ENCODE measurements at places on chromosomes 3 and 15.

- H3K4me1 ChIP-seq, result no peaks in the 10 kb centered on the region
- H3K27ac ChIP-seq, result no peak overlapping the region
- no peak overlapping the region for H3K4me3 ChIP-seq
- H3K27me3 ChIP-seq, result no peaks in the 10 kb centered on the region
- H3K36me3 ChIP-seq, result no peaks in the 10 kb centered on the region
Measured at GRCh38 chr3:77815467-77815866, 775.6 kb downstream of the ROBO2 start.

GRCh38 chr3:123632161-123632655 is 47.4 kb upstream of the HACD2 start:
- no peak overlapping the region for H3K27ac ChIP-seq
- no peak for DNase-seq
- no peaks in the 10 kb centered on the region for H3K36me3 ChIP-seq
- no peak overlapping the region for H3K4me3 ChIP-seq
- no peaks in the 10 kb centered on the region for H3K27me3 ChIP-seq
- H3K4me1 ChIP-seq, result peaks cover 2% of the 10 kb centered on the region

- no peak overlapping the region for H3K4me3 ChIP-seq
- H3K27ac ChIP-seq, result no peak overlapping the region
- no peaks in the 10 kb centered on the region for H3K27me3 ChIP-seq
- no peaks in the 10 kb centered on the region for H3K4me1 ChIP-seq
- no peaks in the 10 kb centered on the region for H3K36me3 ChIP-seq
- DNase-seq, result no peak
Measured at GRCh38 chr3:20013396-20013795, 1.3 kb upstream of the PP2D1 start.

GRCh38 chr15:87489456-87489855 is 767.1 kb downstream of the NTRK3 start:
- no peaks in the 10 kb centered on the region for H3K4me1 ChIP-seq
- no peaks in the 10 kb centered on the region for H3K27me3 ChIP-seq
- H3K27ac ChIP-seq, result no peak overlapping the region

GRCh38 chr3:46947981-46948791 is 28.4 kb downstream of the CCDC12 start:
- H3K4me1 ChIP-seq, result peaks cover 89% of the 10 kb centered on the region
- H3K4me3 ChIP-seq, result peak overlapping the region; percentile 62
- H3K27me3 ChIP-seq, result no peaks in the 10 kb centered on the region
- H3K36me3 ChIP-seq, result peaks cover 42% of the 10 kb centered on the region

GRCh38 chr3:132273036-132273435 is 44.2 kb upstream of the ACP3 start:
- no peaks in the 10 kb centered on the region for H3K4me1 ChIP-seq
- no peaks in the 10 kb centered on the region for H3K27me3 ChIP-seq
- H3K4me3 ChIP-seq, result no peak overlapping the region
- H3K36me3 ChIP-seq, result no peaks in the 10 kb centered on the region
- H3K27ac ChIP-seq, result no peak overlapping the region

- no peaks in the 10 kb centered on the region for H3K4me1 ChIP-seq
- H3K36me3 ChIP-seq, result no peaks in the 10 kb centered on the region
- DNase-seq, result peak; percentile 27
- H3K27ac ChIP-seq, result no peak overlapping the region
- no peak overlapping the region for H3K4me3 ChIP-seq
- H3K27me3 ChIP-seq, result no peaks in the 10 kb centered on the region
Measured at GRCh38 chr3:52798978-52799476, 4.4 kb downstream of the ITIH3 start.

DNA sequence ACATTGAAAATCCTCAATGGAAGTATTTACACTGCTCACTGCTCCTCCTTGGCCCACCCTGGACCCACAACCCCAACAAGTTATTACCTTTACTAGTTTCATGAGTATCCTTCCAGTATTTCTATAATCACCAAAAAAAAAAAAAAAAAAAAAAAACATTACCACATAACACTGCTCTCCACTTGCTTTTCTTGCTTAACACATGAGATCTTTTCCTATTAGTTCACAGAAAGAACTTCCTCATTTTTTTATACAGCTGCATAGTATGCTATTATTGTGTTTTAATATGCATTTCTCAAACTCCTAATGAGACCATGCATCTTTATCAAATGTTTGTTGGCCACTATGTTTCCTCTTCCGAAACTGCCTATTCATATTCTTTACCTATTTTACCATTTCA is 14.6 kb downstream of the GABPB1 start:
- DNase-seq, result no peak
- H3K4me1 ChIP-seq, result peaks cover 6% of the 10 kb centered on the region
- H3K27ac ChIP-seq, result no peak overlapping the region
- H3K27me3 ChIP-seq, result no peaks in the 10 kb centered on the region

DNA sequence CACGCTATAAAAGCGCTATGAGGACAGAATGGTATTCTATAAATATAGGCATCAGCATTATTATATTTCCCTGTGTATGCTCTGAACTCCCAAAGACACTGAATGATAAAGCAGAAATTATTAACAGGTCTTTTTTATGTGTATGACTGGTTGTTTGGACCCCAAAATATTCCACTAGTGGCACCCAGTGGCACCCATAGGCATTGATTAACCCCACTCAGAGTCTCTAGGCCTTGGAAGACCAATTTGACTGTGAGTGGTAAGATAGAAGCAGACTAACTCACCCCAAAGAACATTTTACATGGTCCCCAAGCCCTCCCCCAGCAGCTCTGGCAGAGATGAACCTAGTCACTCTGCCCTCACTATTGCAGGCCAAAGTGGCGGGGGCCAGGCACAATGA is 45.4 kb upstream of the UBE2E1 start:
- no peak for DNase-seq
- H3K27me3 ChIP-seq, result peaks cover 3% of the 10 kb centered on the region
- no peak overlapping the region for H3K27ac ChIP-seq
- no peaks in the 10 kb centered on the region for H3K36me3 ChIP-seq
- H3K4me3 ChIP-seq, result no peak overlapping the region

- H3K27ac ChIP-seq, result no peak overlapping the region
- DNase-seq, result no peak
- no peaks in the 10 kb centered on the region for H3K27me3 ChIP-seq
- H3K4me3 ChIP-seq, result no peak overlapping the region
- H3K4me1 ChIP-seq, result no peaks in the 10 kb centered on the region
Measured at GRCh38 chr3:18862077-18862476, 286.2 kb upstream of the KCNH8 start.

DNA sequence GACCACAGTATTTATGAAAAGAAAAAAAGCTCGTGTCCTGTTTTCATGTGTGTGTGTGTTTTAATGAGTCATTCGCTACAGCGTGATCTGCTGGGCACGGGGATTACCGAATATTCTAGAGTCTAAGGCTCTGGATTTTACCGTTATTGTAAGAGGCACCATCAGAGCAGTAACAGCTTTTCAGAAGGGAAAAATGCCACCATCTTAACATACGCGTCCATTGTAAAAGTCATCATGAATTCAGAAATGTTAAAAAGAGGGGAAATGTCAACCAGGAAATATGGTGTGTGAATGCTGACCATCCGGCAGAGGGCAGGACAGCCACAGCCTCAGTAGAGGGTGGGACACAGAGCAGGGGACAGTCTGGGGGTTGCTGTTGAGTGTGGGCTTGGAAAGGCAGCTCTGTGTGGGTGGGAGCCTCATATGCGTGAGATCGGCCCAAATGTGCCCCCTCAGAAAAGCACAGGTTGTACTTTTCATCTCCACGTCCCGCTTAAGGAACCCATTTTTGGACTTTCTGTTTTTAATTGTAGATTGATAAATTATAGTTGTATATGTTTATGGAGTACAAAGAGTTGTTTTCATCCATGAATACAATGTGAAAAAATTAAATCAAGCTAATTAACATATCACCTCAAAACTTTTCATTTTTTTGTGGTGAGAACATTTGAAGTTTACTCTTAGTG is 69.6 kb downstream of the ASB7 start:
- no peak overlapping the region for H3K4me3 ChIP-seq
- no peaks in the 10 kb centered on the region for H3K36me3 ChIP-seq
- H3K27me3 ChIP-seq, result peaks cover 9% of the 10 kb centered on the region
- no peak for DNase-seq

- no peak overlapping the region for H3K27ac ChIP-seq
- H3K27me3 ChIP-seq, result no peaks in the 10 kb centered on the region
- no peak for DNase-seq
- no peaks in the 10 kb centered on the region for H3K36me3 ChIP-seq
- peaks cover 9% of the 10 kb centered on the region for H3K4me1 ChIP-seq
Measured at GRCh38 chr3:190336516-190337189, 14.4 kb upstream of the CLDN1 start.

DNA sequence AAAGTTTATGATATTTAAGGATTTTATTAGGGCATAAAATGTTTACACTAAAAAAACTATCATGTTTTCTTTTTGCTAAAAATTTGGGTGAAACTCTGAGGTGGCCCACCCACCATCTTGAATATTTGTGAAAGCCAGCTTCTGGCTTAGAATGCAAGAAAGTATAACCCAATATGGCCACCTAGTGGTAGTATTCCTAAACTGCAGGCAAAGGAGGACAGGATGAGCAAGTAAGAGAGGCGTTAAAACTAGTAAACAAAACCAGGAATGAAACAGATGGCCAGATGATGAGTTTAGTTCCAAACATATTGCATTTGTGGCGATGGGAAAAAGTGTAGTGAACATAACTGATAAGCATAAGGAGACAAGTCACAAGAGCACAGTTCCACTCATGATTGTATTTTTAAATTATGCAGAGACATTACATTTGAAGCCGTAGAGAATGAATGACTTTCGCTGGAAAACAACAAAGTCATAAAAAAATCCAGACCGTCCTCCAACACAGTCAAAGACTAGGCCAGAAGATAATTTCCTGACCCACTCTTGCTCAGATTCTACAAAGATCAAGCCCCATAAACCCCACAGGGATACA is 103.3 kb upstream of the PRTG start:
- no peaks in the 10 kb centered on the region for H3K27me3 ChIP-seq
- no peaks in the 10 kb centered on the region for H3K4me1 ChIP-seq
- peaks cover 1% of the 10 kb centered on the region for H3K36me3 ChIP-seq
- peak; percentile 74 for DNase-seq
- no peak overlapping the region for H3K27ac ChIP-seq

DNA sequence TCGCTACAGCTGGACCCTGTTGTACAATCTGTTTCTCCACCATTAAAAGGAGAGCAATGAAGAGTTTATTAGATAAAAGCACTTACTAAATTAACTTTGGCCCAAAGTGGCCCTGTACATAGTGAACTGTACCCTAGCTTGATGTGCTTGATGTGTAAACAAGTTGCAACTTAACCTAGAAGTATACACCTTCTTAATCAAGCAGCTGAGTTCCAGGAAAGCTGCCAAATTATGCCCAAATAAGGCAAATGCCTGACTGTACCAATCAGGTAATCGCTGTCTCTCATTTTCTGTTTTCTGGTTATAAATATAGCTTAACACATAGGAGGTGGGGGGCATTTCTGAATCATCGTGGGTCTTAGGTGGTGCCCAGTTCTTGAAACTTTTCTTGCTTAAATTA is 704.8 kb upstream of the CBLB start:
- H3K4me1 ChIP-seq, result no peaks in the 10 kb centered on the region
- no peaks in the 10 kb centered on the region for H3K36me3 ChIP-seq
- H3K27me3 ChIP-seq, result peaks cover 3% of the 10 kb centered on the region
- no peak for DNase-seq

DNA sequence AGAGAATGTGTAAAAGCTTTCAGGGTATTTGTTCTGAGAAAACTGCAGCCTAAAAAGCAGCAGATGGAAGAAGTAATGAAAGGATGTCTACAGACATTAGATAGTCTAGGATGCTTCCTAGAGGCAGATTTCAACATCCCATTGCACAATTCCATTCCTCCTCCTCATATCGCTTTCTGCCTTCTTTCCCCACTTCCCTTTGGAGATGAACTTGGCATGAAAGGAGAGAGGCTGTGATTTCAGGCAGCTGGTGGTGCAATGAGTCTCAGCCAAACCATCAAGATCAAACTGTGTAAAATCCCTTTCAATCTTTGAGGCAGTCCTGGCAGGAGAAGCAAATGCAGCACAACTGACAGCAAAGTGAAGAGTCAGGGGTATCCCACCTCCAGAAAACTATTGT is 438.7 kb upstream of the KCNMB2 start:
- H3K27ac ChIP-seq, result no peak overlapping the region
- no peaks in the 10 kb centered on the region for H3K27me3 ChIP-seq
- H3K4me3 ChIP-seq, result no peak overlapping the region
- no peaks in the 10 kb centered on the region for H3K36me3 ChIP-seq
- H3K4me1 ChIP-seq, result no peaks in the 10 kb centered on the region
- no peak for DNase-seq

- no peak for DNase-seq
- no peak overlapping the region for H3K27ac ChIP-seq
- H3K4me3 ChIP-seq, result no peak overlapping the region
- H3K27me3 ChIP-seq, result no peaks in the 10 kb centered on the region
- H3K36me3 ChIP-seq, result peaks cover 62% of the 10 kb centered on the region
Measured at GRCh38 chr3:152356870-152357276, 88.1 kb downstream of the MBNL1 start.

GRCh38 chr3:159174715-159175692 is 373.1 kb downstream of the MFSD1 start:
- H3K27ac ChIP-seq, result no peak overlapping the region
- no peaks in the 10 kb centered on the region for H3K27me3 ChIP-seq
- H3K4me1 ChIP-seq, result no peaks in the 10 kb centered on the region
- DNase-seq, result no peak
- no peaks in the 10 kb centered on the region for H3K36me3 ChIP-seq

GRCh38 chr3:129316248-129317013 is 37.8 kb downstream of the HMCES start:
- DNase-seq, result peak; percentile 92
- H3K4me3 ChIP-seq, result peak overlapping the region; percentile 91
- H3K27me3 ChIP-seq, result no peaks in the 10 kb centered on the region

GRCh38 chr3:61561374-61562041 is at the start of gene PTPRG:
TSS of gene PTPRG (plus strand) at chr3:61561571. CDS start at chr3:61562288, 717 bp downstream.
- peaks cover 21% of the 10 kb centered on the region for H3K4me1 ChIP-seq
- H3K36me3 ChIP-seq, result no peaks in the 10 kb centered on the region
- no peak within 1 kb of the TSS for H3K27ac ChIP-seq
- peak; percentile 32 for DNase-seq

DNA sequence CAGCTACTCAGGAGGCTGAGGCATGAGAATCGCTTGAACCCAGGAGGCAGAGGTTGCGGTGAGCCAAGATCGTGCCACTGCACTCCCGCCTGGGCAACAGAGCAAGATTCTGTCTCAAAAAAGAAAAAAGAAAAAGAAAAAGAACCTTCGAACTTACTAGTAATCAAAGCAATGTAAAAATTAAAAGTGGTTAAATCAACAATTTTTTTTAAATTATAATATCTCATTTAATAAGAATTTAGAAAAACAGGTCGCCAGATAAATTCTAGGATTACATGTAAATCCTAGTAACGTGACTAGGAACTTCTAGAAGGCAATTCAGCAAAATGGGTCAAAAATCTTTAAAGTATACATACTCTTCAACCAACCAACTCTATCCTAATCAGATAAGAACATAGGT is 37.2 kb downstream of the GSK3B start:
- H3K27me3 ChIP-seq, result no peaks in the 10 kb centered on the region
- no peak for DNase-seq
- peaks cover 29% of the 10 kb centered on the region for H3K36me3 ChIP-seq
- no peak overlapping the region for H3K27ac ChIP-seq
- H3K4me3 ChIP-seq, result no peak overlapping the region

Data from activated CD8-positive, alpha-beta T cell treated with anti-CD3 and anti-CD28 coated beads, Interleukin-2, amount 10 ng/mL, durations not matched to agents 7 days and 5 days (primary cell).